ENCODE measurements at places on chromosomes 1 and 21.
A peak's percentile ranks its signal among the peaks of the same experiment; 100 is the strongest.

- DNase-seq: no peak
Observed at GRCh38 chr1:244118109-244118761, 67.2 kb downstream of the ZBTB18 start.

GRCh38 chr1:227728892-227729143, 6.3 kb downstream of the JMJD4 start:
- DNase-seq: no peak

GRCh38 chr1:84669831-84670230, 20.4 kb downstream of the SSX2IP start:
- no peak for DNase-seq

- DNase-seq: no peak
Observed at GRCh38 chr1:192284927-192285326, 31.9 kb upstream of the RGS21 start.

DNA sequence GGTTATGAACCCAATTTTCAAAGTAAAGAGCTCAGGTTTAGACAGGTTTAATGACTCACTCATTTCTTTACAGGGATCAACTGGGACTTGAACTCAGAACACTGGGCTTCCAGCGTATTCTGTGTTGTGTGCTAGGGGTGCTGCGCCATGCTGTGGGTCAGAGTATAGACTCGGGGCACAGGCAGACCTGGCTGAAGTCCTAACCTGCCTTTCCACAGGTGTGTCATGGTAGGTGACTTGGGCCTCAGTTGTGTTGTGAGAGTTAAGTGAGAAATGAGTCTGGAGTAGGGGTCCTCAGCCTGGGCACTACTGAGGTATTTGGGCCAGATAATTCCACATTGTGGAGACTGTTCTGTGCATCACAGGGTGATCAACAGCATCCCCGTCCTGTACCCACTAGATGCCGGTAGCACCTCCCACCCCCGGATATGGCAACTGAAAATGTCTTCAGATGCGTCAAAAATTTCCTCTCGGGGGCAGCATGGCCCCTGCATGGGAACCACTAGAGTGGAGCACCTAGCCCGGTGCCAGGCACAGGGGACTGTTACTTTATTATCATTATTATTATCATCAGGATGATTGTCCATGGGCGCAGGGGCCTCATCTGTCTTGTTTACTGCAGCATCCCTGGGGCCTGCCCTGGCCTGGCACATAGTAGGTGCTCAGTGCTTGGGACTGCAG, 575.5 kb downstream of the PTPRU start:
- no peak for DNase-seq

DNA sequence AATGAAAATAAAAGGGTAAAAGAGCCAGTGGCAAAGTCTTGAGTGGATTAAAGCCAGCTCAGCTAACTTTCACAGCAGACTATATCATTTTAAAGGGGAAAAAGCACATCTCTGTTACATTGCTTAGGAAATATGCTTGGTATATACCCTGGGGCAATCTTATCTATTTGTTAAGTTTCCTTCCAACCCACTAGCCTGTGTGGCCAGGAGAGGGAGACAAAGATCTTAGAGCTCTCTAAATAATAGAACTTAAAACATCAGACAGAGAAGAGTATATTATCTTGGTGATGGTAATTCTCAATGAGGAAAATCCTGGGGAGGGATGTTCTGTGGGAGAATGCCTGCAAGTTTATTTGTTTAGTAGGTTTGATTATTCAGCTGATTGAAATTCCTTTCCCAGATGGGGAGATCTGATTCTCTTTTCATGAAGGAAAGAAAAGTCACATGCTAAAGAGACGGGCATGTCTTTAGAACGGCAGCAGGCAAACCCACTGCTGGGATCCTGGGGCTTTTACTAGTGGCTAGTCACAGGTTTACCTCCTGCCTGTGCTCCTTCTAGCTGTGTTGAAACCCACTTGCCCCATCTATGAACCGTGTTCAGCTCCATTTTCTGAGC, 3.6 kb downstream of the KCNE2 start:
- peak; percentile 47 for DNase-seq

- DNase-seq: no peak
Observed at GRCh38 chr1:31620631-31621497, 3.4 kb downstream of the HCRTR1 start.

- DNase-seq: peak; percentile 26
Observed at GRCh38 chr1:31412732-31413404, at the start of gene SERINC2. SERINC2 (plus strand) TSS chr1:31413213; CDS start chr1:31413266, 53 bp downstream.

GRCh38 chr1:14366091-14367018, 232.1 kb upstream of the KAZN start:
- no peak for DNase-seq

- no peak for DNase-seq
Observed at GRCh38 chr21:35697321-35697808, 363.0 kb downstream of the SETD4 start.

DNA sequence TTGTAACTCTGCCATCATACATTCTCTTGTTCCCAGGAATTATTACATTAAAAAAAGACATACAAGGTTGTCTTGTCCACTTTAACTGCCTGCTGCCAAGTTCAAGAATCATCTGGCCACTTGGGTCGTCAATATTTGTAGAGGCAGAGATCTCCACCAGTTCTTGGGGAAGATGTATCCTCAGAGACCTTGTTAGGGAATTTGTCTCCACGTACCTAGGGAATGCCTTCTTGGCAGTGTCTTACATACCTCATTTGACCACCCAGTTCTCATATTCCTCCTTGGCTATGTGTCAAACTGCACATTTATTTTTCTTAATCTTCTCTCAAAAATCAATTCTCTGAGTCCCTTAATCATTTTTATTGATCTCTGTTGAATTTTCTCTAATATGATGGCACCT, 266.0 kb downstream of the SPATA17 start:
- no peak for DNase-seq

DNA sequence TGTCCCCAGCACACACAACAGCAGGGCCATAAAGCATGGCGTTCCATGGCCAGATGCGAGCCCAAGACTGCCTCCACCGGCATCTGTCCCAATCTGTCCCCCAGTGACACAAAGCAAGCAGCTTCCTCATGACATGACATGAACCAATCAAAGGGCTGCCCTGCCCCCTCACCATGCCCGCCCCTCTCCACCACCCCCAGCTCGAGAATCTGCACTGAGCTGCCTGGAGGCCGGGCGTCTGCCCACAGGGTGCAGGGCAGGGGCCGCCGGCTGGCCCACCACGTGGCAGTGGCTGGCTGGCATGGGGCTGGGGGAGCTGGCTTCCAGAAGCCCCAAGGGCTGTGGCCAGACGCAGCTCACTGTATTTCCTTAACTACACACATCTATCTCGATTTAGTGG, 27.8 kb downstream of the WNT9A start:
- no peak for DNase-seq

GRCh38 chr1:89550995-89551394, 26.4 kb downstream of the LRRC8B start:
- DNase-seq: no peak

GRCh38 chr1:108154314-108154713, 45.8 kb downstream of the SLC25A24 start:
- DNase-seq: no peak

DNA sequence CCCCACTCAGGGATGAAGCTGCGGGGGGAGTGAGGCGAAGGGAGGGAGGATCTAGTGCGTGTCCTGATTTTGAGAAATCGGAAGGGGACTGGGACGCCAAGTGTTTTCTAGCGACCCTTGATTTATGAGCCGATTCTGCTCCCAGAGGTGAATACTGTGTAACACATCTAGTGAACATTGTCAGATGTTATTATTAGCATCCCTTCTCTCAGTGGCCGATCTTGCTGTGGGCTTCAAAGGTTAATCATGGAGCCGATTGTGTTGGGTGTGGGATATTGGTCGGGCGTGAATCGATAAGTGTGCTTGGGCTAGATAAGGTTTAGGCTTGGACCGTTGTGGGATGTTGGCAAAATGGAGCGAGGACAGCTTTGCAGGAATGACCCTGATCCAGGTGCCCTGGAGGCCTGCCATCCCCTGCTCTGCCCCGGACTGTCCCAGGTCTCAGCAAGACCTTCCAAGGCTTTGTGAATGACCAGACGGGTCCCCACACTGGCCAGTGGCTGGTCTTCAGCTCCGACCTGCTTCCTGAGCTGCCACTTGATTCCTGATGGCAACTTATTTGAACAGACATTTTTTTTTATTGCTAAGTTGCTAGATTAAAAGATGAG, 2.2 kb downstream of the AJAP1 start:
- DNase-seq: no peak

GRCh38 chr1:3480369-3480719, 25.9 kb downstream of the ARHGEF16 start:
- DNase-seq: no peak

DNA sequence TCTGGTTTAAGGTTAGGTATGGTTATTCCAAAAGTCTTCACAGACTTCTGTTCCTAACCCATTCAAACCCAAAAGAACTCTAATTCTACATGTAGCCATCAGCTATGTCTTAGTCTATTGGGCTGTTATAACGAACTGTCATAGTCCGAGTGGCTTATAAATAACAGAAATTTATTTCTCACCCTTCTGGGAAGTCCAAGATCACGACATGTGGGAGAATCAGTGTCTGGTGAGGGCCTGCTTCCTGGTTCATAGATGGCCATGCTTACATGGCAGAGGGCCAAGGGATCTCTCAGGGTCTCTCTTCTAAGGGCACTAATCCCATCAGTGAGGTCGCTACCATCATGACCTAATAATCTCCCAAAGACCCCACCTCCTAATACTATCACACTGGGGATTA, 103.0 kb upstream of the PPP2R5A start:
- no peak for DNase-seq

- DNase-seq: peak; percentile 65
Observed at GRCh38 chr1:25990702-25991395, 7.0 kb downstream of the PAFAH2 start.
